Naive thymus-derived CD4-positive, alpha-beta T cell (primary cell): ENCODE measurements at places on chromosomes 16 and 17.

DNA sequence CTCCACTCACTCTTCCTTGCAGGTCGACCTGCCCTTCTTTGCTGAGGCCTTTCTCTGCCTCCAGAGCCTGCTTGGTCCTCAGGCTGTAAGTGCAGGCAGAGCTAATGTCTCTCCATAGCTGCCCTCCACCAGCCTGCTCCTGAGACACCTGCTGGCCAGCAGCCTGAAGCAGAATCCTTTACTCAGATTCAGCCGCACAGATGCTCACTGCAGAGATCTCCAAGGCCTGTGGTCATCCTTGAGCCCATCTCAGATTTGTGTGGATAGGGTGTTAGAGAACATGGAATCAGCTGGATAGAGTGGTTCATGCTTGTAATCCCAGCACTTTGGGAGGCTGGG is 11.5 kb downstream of the DEXI start:
- DNase-seq, result no peak

DNA sequence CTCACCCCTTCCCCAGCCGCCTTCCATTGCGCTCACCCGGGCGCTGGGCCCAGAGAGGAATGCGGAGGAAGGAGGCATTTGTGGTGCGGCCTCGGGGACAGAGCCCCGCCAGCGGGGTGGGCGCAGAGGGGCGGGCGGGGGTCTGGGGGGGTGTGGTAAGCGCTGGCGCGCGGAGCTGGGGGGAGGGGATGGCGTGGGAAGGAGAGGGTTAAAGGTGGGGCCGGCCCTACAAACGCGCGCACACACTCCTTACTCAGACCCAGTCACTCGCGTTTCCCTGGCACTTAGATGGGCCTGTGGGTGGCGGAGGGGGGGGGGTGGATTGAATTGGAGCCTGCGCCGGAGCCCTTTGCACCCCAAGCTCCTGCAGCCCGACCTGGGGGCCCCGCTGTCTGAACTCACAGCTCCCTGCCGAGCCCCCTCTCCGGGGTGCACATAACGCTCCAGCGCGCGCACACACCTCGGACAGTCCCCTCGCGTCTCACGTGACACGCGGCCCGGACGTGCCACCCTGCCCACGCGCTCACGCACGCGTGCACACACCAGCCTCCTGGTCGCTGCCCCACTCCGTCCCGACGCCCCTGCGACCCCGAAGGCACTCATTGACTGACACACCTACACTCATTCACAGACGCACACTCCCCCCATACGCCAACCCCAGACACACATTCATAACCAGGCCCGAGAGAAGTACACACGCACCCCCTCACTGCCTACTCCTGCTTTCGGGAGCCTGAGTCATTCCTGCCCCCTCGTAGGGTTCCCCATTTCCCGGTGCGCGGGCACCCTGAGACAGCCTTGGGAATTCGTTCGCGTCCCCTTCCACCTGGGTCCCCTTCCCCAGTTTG is 844 bp downstream of the TBKBP1 start:
- no peak for DNase-seq

DNA sequence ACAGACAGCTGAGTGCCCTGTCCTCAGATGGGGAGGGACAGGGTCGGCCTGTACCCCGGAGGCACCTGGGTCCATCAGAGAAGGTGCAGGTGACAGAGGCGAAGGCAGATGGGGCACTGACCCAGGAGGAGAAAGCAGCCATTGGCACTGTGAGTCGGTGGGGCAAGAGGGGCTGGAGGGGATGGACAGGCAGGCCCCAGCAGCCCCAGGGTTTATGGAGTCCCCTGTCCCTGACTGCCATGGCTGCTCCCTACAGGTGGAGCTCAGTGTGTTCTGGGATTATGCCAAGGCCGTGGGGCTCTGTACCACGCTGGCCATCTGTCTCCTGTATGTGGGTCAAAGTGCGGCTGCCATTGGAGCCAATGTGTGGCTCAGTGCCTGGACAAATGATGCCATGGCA is 32.1 kb downstream of the ANKRD40 start:
- DNase-seq, result no peak

GRCh38 chr16:8989099-8989878 is 25.6 kb upstream of the USP7 start:
- no peak for DNase-seq

GRCh38 chr16:46932802-46933201 is 40.7 kb downstream of the DNAJA2 start:
- no peak for DNase-seq

DNA sequence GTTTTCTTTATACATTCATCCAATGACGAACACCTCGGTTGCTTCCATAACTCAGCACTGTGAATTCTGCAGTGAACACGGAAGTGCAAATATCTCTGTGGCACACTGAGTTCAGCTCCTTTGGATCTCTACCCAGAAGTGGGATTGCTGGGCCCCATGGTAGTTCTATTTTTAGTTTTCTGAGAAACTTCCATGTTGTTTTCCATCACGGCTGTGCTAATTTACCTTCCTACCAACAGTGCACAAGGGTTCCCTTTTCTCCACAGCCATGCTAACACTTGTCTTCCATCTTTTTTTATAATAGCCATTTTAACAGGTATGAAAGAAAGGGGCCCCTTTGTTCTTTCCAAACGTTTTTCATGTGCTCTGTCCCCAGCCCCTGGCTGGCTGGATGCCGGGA is 30.2 kb upstream of the CBLN1 start:
- DNase-seq, result no peak

DNA sequence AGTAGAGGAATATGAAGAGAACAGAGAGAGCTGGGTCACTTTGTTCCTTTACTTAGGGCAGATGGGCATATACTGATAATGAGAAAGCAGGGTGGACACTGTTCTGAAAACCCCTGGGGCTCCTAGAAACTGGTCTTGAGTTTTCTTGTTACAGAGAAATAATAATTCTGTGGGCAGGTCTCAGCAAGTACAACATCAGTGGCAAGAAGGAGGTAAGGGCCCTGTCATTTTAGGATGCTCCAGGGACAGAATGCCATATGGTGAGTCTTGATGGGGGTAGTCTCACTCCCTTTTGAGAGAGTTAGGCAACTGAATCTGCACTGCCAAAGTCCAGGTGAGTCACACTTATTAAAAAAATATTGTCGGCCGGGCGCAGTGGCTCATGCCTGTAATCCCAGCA is 102.3 kb downstream of the KCNJ2 start:
- DNase-seq, result no peak

GRCh38 chr17:59669944-59670343 is 37.3 kb downstream of the PTRH2 start:
- DNase-seq, result no peak

GRCh38 chr16:54582631-54583250 is 296.2 kb upstream of the IRX3 start:
- no peak for DNase-seq

- no peak for DNase-seq
These were observed 74.5 kb downstream of the ERCC4 start for GRCh38 chr16:13994239-13995106.

DNA sequence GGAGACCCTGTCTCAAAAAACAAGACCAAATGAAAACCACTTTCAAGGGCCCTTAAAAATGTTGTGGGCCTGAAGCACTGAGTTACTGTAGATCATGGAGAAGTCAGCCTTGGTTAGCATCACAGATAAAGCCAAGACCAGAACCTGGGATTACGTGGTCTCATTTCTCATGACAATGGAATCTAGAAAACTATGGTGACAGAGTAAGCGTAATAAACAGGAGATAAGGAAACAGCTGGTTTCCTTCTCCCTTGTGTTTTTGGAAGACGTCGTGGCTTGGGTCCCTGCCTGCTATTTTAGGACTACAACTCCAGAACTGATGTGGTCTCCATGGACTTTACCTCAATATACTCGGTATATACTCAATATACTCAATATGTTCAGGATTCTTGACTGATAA is 180.7 kb upstream of the ZFHX3 start:
- no peak for DNase-seq

DNA sequence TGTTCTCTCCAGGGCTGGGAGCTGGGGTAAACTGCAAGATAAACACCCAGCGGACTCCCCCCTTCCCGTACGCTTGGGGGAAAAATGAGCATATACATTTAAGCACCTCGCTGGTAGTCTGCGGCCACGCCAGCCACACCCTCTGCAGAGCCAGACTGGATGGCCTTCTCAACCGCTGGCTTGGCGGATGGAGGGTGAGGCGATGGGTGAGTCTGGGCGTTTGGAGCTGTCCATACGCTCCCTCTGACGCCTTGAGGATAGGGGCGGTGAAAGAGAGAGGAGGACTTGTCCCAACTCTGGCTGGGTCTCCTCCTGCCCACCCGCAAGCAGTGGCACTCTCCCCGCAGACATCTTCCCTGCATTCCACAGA is 1.0 kb downstream of the ITGA3 start:
- DNase-seq, result no peak
